ENCODE measurements at places on chromosomes 7 and 10.

DNA sequence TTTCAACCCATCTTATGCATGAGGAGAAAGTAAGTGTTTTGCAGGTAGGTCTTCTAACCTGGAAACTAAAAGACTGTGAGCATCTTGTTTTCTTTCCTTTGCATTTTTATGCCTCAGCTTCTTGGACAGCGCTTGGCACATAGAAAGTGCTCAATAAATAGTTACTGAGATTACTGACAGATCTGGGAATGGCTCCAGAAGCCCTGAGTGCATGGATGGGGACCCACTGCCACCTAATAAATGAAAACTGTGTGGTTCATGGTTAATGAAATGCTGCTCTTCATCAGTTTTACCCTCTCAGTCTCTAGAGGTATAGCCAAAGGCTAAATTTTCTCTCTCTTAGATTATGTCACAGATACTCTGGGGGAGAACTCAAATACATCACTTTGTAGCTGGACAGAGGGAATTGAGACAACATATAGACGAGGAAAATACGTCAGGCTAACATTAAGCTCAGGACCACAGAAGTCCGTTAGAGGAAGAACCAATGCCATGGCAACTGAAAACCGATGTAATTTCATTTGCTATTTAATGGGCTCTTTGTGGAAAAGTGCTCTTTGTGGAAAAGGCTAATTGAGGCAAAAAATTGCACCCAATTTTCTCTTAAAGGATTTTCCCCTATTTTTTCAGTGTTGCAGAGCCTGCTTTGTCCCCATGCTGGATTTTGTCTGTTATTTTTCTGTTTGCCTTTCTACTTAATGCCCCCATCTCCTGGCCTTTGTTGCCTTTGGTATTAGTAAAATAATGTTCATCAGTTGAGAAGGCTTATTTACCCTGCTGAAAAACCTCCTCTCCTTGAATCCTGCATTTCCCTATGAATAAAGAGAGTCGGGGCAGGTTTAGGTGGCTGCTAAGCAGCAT lies 17.8 kb downstream of the ASB4 start:
- DNase-seq: no peak

DNA sequence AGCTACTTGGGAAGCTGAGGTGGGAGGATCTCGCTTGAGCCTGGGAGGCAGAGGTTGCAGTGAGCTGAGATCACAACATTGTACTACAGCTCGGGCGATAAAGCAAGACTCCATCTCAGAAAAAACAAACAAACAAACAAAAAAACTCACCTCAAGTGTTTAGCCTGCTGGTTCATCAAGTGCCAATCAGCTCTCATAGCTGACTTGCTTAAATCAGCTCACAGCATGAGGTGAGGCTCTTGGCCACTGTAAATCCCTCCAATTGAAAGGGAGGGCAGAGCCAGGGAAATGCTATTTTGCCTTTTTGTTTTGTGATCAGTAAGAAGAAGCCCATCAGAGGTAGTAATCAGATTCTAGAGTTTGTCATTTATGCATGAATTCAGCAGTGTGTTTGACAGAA lies 112.3 kb downstream of the RAB11FIP2 start:
- DNase-seq: no peak

- DNase-seq: no peak
These were observed at the start of gene H2BK1 for GRCh38 chr7:151210087-151210854. Gene H2BK1 (minus strand): TSS chr7:151210488. CDS start chr7:151210318, 170 bp downstream.

- no peak for DNase-seq
These were observed 163.2 kb downstream of the TNS3 start for GRCh38 chr7:47418601-47419309.

DNA sequence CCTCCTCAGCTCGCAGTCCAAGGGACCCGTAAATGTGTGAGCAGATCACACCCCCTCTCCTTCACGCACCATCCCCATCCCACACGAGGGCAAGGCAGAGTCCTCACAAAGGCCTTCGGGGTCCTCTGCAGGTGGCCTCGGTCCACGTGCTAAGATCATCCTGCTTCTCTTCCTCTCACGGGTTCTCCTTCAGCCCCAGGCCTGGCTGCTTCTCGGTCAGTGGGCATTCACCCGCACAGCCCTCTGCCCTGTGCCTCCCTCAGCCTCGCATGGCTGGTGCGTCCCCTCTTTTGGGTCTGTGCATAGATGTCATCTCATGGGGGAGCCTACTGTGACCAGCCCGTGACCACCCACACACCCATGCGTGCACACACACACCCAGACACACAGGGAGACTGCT lies 17.3 kb upstream of the FOXL3 start:
- no peak for DNase-seq

- no peak for DNase-seq
These were observed 711 bp upstream of the CDHR3 start for GRCh38 chr7:105962353-105962752.

- DNase-seq: no peak
These were observed 22.4 kb upstream of the MNX1 start for GRCh38 chr7:157032644-157033482.

DNA sequence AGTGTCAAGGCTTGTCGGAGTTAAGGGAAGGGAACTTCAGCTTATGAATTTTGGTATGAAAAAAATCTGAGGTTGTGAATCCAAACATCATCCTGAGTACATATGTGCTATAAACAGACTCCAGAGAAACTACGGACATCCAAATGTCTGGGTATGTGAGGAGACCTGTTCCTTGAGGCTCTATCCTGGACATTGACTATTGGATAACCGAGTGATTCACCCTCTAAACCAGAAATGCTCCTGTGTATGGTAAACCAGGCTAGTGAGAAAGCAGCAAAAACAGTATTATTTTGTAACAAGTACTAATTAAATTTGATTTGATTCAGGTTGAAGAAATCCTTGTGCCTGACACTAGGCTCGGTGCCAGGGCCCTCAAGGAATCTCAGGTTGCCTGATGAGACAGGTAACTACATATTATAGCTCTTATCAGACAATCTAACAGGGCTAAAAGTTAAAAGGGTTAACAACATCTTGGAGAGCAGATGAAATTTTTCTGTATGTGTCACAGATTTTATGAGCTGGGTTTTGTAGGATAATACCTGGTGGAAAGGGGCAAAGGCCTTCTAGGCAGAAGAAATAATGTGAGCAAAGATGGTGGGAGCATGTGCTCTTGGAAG lies 10.4 kb upstream of the STOX1 start:
- DNase-seq: no peak

DNA sequence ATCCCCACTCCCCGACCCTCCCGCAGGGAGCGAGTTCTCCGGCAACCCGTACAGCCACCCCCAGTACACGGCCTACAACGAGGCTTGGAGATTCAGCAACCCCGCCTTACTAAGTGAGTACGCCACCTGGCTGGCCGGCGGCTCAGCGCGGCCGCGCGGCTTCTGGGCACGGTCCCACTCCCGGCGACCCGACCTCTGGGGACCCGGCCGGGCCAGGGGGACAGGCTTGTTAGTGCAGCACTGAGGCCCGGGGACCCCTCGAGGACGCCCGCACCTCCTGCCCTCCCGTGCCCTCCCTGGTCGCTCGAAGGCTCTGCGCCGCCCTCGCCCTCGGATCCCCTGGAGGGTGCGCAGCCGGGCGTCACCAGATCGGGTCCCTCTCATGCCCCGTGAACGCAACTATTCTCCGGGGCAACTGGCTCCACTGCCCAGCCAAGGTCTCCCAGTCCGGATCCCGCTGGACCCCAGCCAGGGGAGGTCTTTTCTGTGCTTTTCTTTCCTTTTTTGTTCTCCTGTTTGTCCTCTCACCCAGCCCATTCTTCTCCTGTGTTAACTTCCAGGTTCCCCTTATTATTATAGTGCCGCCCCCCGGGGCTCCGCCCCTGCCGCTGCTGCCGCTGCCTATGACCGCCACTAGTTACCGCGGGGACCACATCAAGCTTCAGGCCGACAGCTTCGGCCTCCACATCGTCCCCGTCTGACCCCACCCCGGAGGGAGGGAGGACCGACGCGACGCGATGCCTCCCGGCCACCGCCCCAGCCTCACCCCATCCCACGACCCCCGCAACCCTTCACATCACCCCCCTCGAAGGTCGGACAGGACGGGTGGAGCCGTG lies 81.8 kb downstream of the PAX2 start:
- peak; percentile 25 for DNase-seq

DNA sequence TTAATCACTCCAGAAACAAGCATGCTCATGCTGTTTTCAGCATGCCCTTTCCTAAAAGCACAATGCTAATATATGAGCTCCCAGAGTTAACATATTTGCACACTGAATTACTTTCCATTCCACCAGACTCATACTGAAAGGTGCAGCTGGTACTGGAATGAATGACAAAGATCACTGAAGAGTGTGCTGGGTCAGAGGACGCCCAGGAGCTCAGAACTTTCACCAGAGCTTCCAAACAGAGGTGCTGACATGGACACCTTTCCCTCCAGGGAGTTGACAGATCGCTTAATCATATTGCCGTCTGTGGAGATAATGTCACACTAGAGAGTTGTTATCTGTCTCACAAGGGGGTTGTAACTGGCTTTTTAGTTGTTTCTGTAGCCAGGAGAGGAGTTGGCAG lies 292.9 kb downstream of the LHFPL3 start:
- no peak for DNase-seq

- DNase-seq: no peak
These were observed 101.9 kb downstream of the PODXL start for GRCh38 chr7:131454498-131454897.

DNA sequence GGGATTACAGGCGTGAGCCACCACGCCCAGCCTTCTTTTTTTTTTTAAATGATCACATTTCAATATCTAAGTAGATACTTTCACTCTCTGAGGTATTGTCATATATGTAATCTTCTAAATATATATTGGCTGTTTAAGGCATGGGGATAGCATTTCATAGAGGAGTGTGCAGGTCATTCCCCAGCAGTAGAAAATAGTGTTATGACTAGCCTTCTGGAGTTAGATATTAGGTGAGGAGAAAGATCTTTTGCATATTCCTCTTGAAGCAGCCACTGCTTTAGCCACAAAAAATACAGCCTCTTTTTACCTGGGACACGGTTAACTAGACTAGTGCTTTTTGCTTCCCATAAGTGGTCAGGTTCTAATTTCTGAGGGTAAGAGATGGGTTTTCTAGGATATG lies 28.9 kb downstream of the ADD3 start:
- DNase-seq: no peak

DNA sequence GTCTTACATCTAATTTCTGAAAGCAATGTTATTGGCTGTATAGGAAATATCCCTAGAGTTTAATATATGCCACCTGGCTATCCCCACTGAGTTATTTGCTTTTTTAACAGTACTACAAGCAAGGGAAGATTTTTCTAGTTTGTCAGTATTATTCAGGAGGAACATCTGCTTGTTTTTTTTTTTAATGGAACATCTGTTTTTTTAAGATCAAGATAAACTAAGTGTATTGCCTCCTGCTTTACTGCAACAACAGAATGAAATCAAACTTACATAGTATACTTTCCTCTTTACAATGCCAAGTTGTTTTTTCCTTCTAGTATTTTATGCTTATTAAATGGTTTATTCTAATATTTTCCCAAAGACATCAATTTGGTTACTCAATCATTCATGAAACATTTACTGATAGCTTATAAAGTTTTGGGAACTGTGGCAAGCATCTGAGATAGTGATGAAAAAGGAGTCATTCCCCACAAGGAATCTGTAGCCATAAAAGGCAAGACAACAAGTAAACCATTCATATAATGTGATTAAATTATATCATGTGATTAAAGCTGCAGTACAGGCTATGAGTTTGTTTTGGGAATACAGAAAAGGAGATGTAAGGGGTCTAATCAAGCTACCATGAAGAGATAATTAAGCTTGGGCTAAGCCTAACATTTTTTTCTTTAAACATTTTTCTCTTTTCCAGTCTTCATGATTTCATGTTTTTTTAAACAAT lies 17.4 kb downstream of the MTPN start:
- no peak for DNase-seq

DNA sequence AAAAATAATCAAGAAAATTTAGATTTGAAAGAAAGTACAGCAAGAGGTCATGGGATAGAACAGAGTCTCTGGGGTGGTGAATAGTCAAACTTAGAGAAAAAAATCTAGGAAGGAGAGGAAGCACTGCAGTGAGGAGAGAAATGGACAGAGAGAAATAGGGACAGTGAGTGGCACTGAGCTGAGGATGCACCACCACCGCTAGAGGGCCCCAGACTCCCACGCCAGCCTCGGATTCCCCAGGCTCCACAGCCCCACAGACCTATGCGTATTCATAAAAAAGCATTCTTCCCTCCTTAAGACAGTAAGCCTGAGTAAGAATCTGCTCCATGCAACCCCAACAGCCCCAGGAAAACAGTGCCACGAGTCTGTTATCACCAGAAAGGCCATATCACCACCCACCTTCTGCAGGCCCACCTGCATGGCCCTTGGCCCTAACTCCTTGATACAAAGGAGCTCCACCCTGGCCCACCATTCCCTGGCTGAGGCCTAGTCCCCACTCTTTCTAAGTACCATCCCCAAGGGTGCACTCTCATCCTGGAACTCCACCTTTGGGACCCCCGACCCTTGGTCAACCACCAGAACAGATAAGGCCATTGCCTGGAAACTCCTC lies 91.0 kb downstream of the ALOX5 start:
- peak; percentile 54 for DNase-seq

DNA sequence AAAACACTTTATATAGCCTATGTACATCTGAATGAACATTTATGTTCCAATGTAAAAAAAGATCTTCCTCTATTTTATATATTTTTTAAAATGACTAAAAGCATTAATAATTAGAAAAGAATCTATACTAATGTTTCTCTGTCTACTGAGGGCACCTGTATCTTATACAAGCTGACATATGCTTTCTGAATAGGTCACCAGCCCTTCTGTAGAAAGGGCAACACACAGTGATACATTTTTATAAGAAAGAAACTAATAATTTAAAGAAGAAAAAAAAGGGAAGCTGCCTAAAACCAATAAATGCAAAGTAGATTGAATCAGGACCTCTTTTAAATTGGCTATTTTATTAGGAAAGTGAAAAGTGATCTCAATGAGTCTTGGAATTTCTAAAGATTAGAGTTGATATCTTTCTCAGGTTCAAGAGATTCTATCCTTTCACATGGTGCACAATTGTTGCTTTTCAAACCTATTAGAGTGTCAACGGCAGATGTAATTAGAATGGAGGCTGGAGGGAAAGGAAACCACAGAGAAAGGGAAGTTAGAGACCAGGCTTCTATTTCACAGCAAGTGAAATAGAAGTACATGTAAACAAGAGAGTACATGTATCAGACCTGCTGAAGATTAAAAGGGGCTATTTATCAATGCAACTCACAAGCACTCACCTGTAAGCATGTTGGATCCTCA lies 6.3 kb downstream of the MTPN start:
- DNase-seq: no peak

DNA sequence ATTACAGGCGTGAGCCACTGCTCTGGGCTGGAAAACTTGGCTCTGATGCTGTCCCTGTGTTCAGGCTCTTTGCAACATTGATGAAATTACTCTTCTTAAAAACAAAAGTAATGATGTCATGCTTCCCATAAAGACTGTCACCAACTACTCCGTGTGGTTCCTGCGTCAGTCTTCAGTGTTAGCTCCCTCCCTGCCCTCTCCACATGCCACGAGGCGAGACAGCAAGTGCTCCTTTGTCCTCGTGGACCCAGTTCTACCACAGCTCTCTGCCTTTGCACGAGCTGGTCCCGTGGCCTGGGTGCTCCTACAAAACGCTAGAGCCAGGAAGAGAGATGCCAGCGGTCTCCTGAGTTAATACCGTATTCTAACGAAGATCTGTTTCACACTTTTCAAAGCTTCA lies 194.5 kb downstream of the SDK1 start:
- no peak for DNase-seq

Measured in stimulated activated CD4-positive, alpha-beta T cell treated with anti-CD3 and anti-CD28 coated beads, TNF-alpha, amount 100 ng/mL, for 24 hours (primary cell).